ENCODE measurements at places on chromosomes 4 and X. TPM values are rescaled to one million over a fixed set of nuclear protein-coding genes. Genes with fewer than 3 reads are reported as not detected.

ZNF674 gene
- total RNA-seq = 4.6 TPM

KLF3 gene
- total RNA-seq = 35.9 TPM

DNA sequence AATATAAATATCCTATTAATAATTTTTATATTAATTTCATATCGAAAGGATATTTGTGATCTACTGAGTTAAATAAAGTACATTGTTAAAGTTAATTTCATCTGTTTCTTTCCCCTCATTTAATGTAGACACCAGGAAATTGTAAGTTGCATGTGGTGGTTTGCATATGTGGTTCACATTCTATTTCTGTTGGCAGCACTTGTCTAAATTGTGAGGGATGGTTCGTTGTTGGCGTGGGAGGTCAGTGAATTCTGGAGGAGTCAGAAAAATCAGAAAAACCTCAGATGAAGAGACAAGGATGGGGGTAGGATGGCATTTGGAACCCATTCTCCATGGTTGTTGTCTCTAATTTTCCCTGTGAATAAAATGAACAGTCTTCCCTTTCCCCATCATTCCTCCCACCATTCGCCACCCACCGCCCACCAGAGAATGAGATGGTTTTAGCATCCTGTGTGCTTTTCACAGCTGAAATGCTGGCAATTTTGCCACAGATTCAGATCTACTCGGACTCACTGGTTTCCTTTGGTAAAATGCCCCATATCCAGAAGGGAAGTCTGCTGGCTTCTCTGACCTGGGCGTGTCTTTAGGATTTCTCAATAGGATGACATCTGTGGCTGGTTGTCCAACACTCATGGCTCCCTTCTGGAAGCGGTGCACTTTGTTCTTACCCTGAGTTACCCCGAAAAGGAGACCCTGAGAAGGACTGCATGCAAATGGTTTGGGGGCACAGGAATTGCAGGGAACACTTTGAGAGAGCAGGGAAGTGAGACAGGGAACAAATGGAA, 52.3 kb downstream of the LGI2 start:
- H3K27me3 ChIP-seq = peaks cover 10% of the 10 kb centered on the region
- H3K4me3 ChIP-seq = no peak overlapping the region
- no peaks in the 10 kb centered on the region for H3K4me1 ChIP-seq
- H3K27ac ChIP-seq = no peak overlapping the region

DNA sequence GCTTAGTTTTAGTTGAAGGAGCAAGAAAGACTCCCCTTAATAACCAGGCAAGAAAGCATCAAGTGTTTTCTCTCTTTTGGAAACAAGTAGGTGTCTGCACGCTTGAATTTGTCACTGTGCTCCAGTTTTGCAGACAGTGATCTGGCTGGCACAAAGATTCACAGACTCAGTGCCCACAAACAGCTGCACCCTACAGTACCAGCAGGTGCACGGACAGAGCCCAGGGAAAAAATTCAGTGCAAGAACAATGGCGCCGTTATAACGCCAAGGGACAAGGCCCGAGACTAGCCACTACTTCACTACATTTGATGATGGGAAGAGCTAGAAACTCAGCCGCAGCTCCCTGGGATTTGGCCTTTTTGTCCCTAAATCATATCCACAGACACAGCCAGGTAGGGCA, 56.0 kb downstream of the ZNF827 start:
- H3K27ac ChIP-seq = no peak overlapping the region
- H3K4me3 ChIP-seq = no peak overlapping the region
- H3K4me1 ChIP-seq = peaks cover 21% of the 10 kb centered on the region
- H3K36me3 ChIP-seq = peaks cover 7% of the 10 kb centered on the region

ARHGAP24 gene
- 2.1 TPM for total RNA-seq

GRCh38 chr4:113325876-113326615, 276.6 kb downstream of the ANK2 start:
- no peaks in the 10 kb centered on the region for H3K4me1 ChIP-seq
- H3K27ac ChIP-seq = no peak overlapping the region
- no peaks in the 10 kb centered on the region for H3K27me3 ChIP-seq
- DNase-seq = no peak
- H3K4me3 ChIP-seq = no peak overlapping the region

GRCh38 chr4:38870098-38870808, 2.6 kb downstream of the FAM114A1 start:
- peaks cover 45% of the 10 kb centered on the region for H3K4me1 ChIP-seq
- no peak for DNase-seq
- H3K27me3 ChIP-seq = no peaks in the 10 kb centered on the region
- peak overlapping the region; percentile 46 for H3K27ac ChIP-seq
- H3K4me3 ChIP-seq = no peak overlapping the region

GRCh38 chr4:159764343-159764952, 661.6 kb downstream of the RAPGEF2 start:
- peaks cover 23% of the 10 kb centered on the region for H3K4me1 ChIP-seq
- peak overlapping the region; percentile 29 for H3K27ac ChIP-seq
- peak; percentile 49 for DNase-seq
- no peak overlapping the region for H3K4me3 ChIP-seq

STK32B gene
- 2.9 TPM for total RNA-seq

RIPPLY1 gene
- total RNA-seq = not detected

GPR82 gene
- total RNA-seq = not detected

ZMAT1 gene
- total RNA-seq = 2.0 TPM

WNK3 gene
- total RNA-seq = 6.2 TPM

DNA sequence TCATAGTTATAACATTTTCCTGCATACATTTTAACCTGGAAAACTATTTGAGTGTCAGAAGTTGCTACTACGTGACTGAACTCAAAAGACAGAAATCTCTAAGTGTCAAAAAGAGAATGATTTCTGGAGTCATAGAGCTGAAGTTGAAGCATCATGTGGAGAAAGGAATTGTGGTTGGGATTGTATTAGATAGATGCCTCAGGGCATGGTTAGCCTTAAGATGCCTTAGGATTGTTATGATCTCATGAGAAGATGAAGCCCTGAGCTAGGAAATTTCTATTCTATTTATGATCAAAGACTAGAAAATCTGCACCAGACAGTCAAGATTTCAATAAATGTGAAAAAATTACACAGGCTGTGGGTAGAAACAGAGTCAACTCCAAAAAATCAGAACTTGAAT, 20.2 kb downstream of the EPGN start:
- H3K27ac ChIP-seq = no peak overlapping the region
- no peak for DNase-seq
- no peaks in the 10 kb centered on the region for H3K4me1 ChIP-seq
- H3K4me3 ChIP-seq = no peak overlapping the region

- H3K27me3 ChIP-seq = no peaks in the 10 kb centered on the region
- H3K27ac ChIP-seq = no peak overlapping the region
- H3K4me3 ChIP-seq = no peak overlapping the region
- no peak for DNase-seq
- H3K36me3 ChIP-seq = no peaks in the 10 kb centered on the region
These were observed 112.6 kb downstream of the GLRA2 start for GRCh38 chrX:14641681-14642655.

- no peak for DNase-seq
- H3K4me3 ChIP-seq = peak overlapping the region; percentile 23
- no peaks in the 10 kb centered on the region for H3K27me3 ChIP-seq
- H3K36me3 ChIP-seq = no peaks in the 10 kb centered on the region
These were observed 39.8 kb downstream of the NHS start for GRCh38 chrX:17414839-17415238.

DNA sequence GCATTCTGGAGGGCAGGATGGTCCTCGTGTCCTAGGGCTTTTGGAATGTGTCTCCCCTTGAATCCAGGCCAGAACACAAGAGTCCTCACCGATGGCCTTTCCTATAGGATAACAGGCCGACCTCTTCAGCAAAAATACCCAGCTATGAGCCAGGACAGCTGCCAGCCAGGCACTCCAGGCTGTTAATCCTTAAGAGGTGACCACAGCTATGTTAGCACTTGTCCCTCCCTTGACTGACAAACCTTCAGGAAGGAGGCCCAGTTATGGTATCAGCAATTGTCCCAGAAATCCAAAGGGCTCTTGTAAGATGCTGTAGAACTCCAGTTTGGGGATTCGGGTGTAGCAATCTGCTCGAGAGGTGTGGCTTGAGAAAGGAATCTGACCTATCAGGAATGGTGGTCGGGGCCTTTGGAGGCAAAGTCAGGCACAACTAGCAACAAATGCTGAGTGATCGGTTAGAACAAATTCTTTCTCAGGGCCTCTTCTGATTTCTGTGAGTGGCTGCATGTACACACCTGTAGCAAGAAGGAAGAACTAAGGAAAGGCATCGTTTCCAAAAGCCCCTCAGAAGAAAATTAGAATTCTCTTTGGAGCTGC, 54.6 kb downstream of the PTCHD1 start:
- H3K27me3 ChIP-seq = no peaks in the 10 kb centered on the region
- H3K27ac ChIP-seq = no peak overlapping the region
- no peaks in the 10 kb centered on the region for H3K4me1 ChIP-seq
- H3K4me3 ChIP-seq = no peak overlapping the region

NDNF gene
- total RNA-seq = 0.34 TPM

DNA sequence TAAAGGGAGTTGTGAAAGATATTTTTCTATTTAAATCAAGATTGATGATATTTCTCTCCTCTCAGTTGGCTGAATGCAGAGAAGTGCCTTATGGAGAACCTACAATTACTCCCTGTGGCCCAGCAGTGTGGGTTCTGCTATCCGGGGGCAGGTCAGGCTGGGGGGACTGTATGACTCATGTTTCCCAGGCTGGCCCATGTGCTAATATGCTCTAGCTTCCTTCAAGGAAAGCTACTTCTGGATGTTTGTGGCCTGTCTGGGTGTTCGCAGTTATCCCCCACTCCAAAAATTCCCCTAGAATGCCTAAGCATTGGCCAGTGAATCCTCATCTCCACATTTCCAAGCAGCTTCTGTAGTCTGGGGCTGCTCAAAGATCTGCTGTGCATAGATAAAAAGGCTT, 58.9 kb upstream of the SPP1 start:
- DNase-seq = peak; percentile 51
- H3K27ac ChIP-seq = no peak overlapping the region
- no peaks in the 10 kb centered on the region for H3K4me1 ChIP-seq
- H3K36me3 ChIP-seq = no peaks in the 10 kb centered on the region
- no peak overlapping the region for H3K4me3 ChIP-seq

GRCh38 chr4:184156163-184156920, 61.3 kb downstream of the ENPP6 start:
- no peak overlapping the region for H3K27ac ChIP-seq
- H3K27me3 ChIP-seq = no peaks in the 10 kb centered on the region
- no peak for DNase-seq
- no peak overlapping the region for H3K4me3 ChIP-seq

- DNase-seq = no peak
- H3K4me1 ChIP-seq = no peaks in the 10 kb centered on the region
- H3K27ac ChIP-seq = no peak overlapping the region
- H3K4me3 ChIP-seq = no peak overlapping the region
- H3K36me3 ChIP-seq = peaks cover 14% of the 10 kb centered on the region
These were observed 42.7 kb upstream of the PHEX start for GRCh38 chrX:21989384-21989783.

MAGEA12 gene
- total RNA-seq = 0.98 TPM

DNA sequence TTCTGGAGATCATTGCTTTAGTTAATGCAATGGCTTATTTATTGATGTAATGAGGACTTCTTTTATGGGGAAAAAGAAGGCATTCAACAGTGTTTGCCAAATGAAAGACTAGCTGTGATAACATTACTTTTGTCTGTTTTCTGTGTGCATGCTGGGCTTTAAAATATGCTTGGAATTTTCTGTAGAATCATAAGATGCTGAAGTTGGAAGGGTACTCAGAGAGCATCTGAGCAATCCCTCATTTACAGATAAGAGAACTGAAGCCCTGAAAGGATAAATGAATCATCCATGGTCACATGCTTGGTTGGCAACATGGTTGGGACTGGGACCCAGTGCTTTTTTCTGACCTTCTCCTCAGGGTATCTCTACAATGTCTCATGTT, 31.4 kb upstream of the PITX2 start:
- H3K4me1 ChIP-seq = no peaks in the 10 kb centered on the region
- H3K4me3 ChIP-seq = no peak overlapping the region
- no peaks in the 10 kb centered on the region for H3K27me3 ChIP-seq
- H3K36me3 ChIP-seq = no peaks in the 10 kb centered on the region

BEX5 gene
- total RNA-seq = 1.6 TPM

DNA sequence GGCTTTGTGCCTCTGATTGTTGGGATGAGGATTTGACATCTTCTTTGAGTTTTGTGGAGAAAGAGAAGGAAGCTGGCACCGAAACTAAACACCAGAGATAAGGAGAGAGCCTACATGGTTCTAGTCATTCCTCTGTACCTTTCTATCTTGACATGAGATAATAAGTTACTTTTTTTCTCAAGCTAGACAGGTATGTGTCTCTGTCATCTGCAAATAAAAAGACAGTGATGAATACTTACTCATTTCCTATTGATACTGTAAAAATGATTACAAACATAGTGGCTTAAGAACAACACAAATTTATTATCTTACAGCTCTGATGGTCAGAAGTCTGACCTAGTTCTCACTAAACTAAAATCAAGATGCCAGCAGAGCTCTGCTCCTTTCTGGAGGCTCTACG, 1391.2 kb downstream of the STIM2 start:
- H3K27me3 ChIP-seq = no peaks in the 10 kb centered on the region
- no peaks in the 10 kb centered on the region for H3K4me1 ChIP-seq
- no peaks in the 10 kb centered on the region for H3K36me3 ChIP-seq

OTC gene
- total RNA-seq = not detected

FGF5 gene
- total RNA-seq = 2.1 TPM

- no peaks in the 10 kb centered on the region for H3K4me1 ChIP-seq
- no peaks in the 10 kb centered on the region for H3K27me3 ChIP-seq
- H3K27ac ChIP-seq = no peak overlapping the region
- no peak for DNase-seq
These were observed 135.5 kb downstream of the TRAM1L1 start for GRCh38 chr4:116949856-116950255.

DNA sequence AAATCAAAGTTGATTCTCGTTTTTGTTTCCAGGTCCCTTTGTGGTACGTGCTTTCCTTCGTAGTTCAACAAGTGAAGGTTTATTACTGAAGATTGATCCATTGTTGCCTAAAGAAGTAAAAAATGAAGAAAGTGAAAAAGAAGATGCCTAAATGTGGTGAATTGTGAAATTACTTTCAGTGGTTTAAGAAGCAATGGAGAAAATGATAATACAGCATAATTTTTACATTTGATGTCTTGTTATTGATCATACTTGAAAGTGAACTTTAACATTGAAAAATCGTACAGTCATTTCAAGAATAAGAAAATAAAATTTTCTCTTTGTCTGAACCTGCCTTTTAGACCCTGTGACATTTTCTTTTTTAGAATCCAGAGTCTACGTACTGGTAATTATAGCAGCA, 89.8 kb downstream of the MRPL1 start:
- no peaks in the 10 kb centered on the region for H3K27me3 ChIP-seq
- no peak overlapping the region for H3K27ac ChIP-seq
- no peak overlapping the region for H3K4me3 ChIP-seq

GRCh38 chr4:53785996-53786395, 194.7 kb upstream of the LNX1 start:
- H3K27ac ChIP-seq = no peak overlapping the region
- H3K4me3 ChIP-seq = no peak overlapping the region
- no peaks in the 10 kb centered on the region for H3K27me3 ChIP-seq
- DNase-seq = no peak
- no peaks in the 10 kb centered on the region for H3K36me3 ChIP-seq

LRCH2 gene
- total RNA-seq = 5.8 TPM

PRKG2 gene
- total RNA-seq = 0.29 TPM
